ENCODE measurements at places on chromosomes 3 and 15. TPM values are rescaled to one million over a fixed set of nuclear protein-coding genes. Genes with fewer than 3 reads are reported as not detected.

Gene GOLGA8B
- 14.5 TPM for total RNA-seq

- DNase-seq: no peak
These were observed 43.2 kb downstream of the KLHL25 start for GRCh38 chr15:85751291-85752123.

DNA sequence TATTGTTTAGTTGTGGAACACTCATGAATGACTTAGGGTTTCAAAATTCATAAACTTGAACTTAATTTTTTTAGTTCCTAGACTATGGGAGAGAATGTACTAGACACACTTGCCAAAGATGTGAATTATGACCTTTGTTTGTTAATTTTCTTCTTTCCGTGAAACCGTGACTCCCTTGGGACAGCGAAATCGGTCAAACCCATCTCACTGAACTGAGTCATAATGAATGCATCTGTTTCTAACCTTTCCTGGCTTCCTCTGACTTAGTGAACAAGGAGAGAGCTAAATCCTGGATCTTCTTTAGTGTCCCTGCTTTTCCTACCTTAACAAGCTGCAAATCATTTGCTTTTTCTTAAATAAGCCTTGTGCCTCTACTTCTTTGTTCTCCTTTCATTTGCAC is 85.5 kb downstream of the LARS2 start:
- DNase-seq: no peak

Gene CYP8B1
- total RNA-seq: not detected

Gene SCN10A
- 0.09 TPM for total RNA-seq

DNA sequence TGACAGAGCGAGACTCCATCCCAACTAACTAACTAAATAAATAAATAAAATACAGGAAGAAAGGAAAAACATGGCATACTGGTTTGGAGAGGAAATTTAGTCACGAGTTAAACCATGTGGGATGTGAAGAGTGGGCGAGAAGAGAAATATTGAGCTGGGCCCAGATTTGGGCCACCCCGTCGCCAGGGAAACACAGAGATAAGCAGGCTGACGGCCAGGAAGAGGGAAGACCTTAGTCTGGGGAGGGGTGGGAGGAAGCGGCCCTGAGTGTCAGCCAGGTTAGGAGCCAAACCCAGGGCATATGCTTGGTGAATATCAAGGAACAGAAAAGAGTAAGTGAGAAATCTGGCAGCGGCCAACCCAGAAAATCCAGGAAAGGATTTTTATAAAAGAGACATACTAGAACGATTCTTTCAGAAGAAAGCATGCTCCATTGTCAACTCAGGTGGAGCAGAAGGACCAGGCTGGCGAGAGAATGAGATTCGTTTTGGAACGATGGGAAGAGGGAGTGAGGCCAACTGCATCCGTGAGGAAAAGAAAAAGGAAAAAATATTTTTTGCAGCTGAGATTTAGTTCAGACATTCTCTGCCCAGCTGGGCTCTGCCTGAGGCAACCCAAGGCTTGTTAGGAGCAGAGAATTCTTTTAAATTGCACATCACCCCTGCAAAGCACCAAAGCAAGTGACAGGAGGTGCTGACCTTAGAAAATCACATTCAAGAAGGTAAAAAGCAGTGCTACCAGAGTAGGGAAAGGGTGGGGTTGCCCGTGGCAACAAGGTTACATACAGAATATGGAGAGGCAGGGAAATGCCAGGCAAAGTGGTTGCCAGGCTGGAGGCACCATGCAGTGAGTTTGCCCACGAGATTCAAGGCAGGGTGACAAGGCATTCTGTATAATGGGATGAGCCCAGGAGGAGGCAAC is 59.3 kb upstream of the RAD18 start:
- DNase-seq: peak; percentile 25

DNA sequence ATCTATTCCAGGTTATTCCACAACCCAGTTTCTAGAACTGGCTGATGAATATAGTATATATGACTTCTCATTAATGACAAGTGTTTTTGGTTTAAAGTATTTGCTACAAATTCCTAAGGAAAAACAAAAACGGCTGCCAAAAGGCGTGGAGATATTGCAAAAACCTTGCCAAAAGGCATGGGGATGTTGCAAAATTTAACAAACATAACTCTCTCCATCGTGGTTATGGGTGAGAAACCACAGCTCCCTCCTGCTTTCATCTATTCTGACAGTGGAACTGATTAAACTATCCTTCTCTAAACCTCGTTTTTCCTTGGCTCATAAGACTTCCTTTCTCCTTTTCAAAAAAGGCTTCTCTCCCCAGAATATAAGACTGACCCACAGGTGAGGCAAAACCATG is 342.0 kb upstream of the PDZRN3 start:
- DNase-seq: no peak

Gene LOXL1
- total RNA-seq: 12.0 TPM

Gene C3orf49
- not detected for total RNA-seq

Gene MITF
- 35.2 TPM for total RNA-seq

Gene LIPC
- 0.50 TPM for total RNA-seq

Gene TRIM42
- not detected for total RNA-seq

DNA sequence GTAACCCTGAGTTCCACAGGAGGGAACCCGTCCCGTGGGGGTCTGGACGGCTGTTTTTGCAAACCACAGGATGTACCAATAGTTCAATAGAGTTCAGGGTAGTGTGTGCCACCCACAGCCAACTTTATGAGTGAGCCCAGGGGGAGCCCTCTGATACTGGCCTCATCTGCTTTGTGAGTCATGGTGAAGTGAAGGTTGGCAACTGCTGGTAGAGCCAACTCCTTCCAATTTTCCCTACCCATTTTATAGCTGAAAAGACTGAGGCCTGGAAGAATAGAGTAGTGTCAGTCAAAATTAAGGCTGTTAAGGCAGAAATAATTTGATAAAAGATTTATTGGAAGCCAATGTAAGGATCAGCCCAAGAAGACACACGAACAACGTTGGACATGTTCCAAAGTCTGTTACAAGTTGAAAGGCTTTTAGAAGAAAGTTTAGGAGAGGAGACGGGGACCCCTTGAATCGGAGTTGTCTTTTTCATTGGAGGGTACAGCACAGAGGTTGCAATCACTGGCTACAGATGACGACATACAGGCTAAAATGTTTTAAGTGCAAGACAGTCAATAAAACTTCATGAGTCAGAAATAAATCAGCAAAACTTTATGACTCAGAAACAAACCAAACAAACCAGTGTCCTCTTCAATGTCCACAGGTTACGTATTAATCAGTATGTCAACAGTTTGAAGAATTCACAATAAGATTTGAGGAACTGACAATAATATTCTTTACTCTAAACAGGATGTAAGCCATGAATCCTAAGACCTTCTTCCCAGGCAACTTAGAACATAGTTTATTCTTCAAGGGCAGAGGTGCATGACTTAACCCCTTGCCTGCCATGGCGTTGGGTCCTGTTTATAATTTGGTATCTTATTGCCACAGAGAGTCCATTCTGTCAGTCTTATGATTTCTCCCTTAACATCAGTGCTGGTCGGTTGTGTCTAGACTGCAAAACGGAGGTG is 62.9 kb upstream of the NR2E3 start:
- no peak for DNase-seq
